Activated naive CD8-positive, alpha-beta T cell treated with anti-CD3 and anti-CD28 coated beads, Interleukin-2, amount 10 ng/mL, durations not matched to agents 7 days and 5 days (primary cell): ENCODE measurements at places on chromosomes 2 and 18. TPM values are rescaled to one million over a fixed set of nuclear protein-coding genes. Genes with fewer than 3 reads are reported as not detected.

DNA sequence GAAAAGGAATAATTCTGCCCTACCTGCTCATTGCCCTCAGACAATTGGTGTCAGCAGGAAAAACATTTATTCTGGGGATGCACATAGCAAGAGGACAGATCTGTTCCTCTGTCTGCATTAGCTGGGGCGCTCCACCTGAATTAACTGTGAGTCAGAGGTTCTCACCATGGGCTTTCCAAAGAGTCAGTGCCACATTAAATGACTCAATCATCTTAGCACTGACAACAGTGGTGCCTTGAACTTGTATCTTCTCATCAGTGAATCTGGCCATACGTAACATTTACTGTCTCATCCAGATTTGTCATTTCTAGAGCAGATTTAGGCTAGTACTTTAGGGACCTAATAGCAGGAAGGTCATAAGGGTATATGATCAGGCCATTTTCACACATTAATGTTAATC, 358.1 kb upstream of the CRIM1 start:
- no peaks in the 10 kb centered on the region for H3K36me3 ChIP-seq
- H3K4me1 ChIP-seq: no peaks in the 10 kb centered on the region
- peaks cover 3% of the 10 kb centered on the region for H3K27me3 ChIP-seq
- no peak overlapping the region for H3K4me3 ChIP-seq
- no peak for DNase-seq

The CFC1 gene
- total RNA-seq: not detected

DNA sequence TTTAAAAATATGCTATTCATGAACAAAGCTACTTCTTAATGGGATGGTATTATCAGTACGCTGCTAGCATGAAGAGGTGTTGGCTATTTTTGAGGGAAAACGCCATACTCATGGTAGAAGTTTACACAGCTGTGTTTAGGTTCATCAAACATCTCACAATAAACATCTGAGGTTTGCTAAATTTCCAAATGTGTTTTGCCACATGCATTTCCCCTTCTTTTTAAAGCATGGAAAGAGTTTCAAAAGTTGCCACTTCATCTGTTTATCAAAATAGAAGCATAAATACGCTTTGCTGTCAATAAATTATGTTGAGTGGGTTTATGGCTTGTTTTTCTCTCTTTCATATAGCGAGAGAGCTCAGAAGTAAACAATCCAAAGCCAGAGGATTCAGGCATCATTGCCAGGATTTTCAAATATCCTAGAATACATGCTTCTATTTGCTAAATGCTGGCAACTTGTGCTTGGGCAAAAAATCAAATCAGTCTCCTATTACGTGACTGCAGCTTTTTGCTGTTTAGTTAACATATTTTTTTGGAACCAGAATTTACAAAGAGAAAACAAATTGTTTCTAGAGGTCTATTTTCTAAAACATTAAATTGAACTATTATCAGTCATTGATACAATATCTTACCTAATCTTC, 1919.9 kb upstream of the LRRTM1 start:
- H3K27me3 ChIP-seq: no peaks in the 10 kb centered on the region
- H3K27ac ChIP-seq: no peak overlapping the region
- no peaks in the 10 kb centered on the region for H3K4me1 ChIP-seq
- no peaks in the 10 kb centered on the region for H3K36me3 ChIP-seq
- DNase-seq: no peak

The FOXI3 gene
- total RNA-seq: not detected

DNA sequence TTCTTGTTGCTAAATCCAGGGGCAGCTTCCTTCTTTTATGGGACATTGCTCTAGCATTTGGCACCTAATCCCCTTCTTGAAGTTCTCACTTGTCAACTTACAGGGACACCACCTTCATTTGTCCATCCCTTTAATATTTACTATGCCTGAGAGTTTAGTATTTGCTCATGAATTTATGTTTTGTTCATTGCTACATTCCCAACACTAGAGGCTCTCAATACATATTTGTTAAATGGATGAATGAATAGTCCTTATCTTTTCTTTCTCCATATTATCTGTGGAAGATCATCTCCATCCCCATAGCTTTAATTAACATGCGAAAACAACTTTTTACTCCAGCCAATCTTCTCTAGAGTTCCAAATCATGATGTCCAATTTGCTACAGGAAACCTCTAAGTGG, 5.4 kb downstream of the CWC22 start:
- no peak overlapping the region for H3K4me3 ChIP-seq
- no peak for DNase-seq
- H3K4me1 ChIP-seq: peaks cover 19% of the 10 kb centered on the region
- H3K36me3 ChIP-seq: peaks cover 5% of the 10 kb centered on the region

DNA sequence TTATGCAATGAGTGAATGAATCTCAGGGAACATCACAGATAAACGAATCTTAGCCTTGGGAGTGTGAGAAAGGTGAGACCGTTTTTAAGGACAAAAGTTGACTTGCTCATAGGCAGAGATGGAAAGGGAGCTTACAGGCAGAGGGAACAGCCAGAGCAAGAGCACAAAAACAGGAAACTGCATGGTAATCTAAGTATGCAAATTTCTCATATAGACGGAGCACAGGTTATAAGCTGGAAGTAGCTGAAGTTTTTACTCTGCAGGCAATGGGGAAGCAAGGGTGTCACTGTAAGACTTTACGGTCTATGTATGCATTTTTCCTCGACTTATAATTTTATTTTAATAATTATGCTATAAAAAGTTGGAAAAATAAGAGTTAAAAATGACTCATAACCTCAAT, 44.8 kb upstream of the STRN start:
- peaks cover 10% of the 10 kb centered on the region for H3K4me1 ChIP-seq
- H3K4me3 ChIP-seq: no peak overlapping the region
- no peaks in the 10 kb centered on the region for H3K27me3 ChIP-seq
